ENCODE measurements at places on chromosomes 7 and 10.

DNA sequence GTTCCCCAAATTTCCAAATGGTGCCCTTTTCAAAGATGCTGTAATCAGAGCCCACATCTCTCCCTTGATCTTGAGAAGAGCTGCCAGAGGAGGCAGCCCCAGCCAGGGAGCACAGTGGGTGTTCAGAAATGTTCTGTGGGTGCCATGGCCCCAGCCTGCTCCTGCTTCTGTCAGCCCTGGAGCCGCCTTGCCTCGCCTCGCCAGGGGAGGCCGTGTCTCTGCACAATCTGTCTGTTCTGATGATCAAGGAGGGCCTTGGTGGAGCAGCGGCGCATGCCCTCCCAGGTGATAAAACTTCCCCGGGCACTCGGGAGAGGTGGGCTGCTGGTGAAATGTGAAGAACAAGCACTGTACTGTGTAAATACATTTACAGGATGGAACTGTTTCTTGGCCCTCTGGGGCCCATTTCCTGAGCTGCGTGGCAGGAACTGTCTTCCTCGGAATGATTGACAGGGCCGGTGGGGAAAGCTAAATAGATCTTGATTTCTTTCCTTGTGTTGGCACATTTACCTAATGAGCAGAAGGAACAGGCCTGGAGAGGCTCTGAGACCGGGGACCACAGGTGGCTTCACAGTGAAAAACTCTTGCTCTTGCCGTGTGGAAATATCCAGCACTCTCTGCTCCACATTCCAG lies 207.8 kb upstream of the PODXL start:
- no peak for DNase-seq

- no peak for DNase-seq
These were observed 448 bp upstream of the GOLGA7B start for GRCh38 chr10:97849103-97849686.

GRCh38 chr7:38846280-38846679 lies 62.7 kb downstream of the VPS41 start:
- DNase-seq: no peak

GRCh38 chr7:41581041-41581440 lies 121.8 kb downstream of the INHBA start:
- no peak for DNase-seq

DNA sequence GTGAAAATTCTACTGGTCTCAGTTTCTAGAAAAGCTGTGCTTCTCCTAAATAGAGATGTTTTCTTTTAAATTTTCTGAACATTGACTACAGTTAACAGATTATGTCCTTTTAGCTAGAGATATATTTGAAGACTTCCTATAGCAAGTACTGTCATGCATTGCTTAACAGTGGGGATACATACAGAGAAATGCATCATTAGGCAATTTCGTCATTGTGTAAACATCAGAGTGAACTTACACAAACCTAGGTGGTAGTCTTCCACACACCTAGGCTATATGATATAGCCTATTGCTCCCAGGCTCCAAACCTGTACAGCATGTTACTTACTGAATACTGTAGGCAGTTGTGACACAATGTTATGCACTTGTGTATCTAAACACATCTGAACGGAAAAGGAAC lies 28.5 kb downstream of the PIK3CG start:
- no peak for DNase-seq

- DNase-seq: no peak
These were observed 160.8 kb downstream of the ZNF438 start for GRCh38 chr10:30870896-30871295.

GRCh38 chr7:131188367-131189339 lies 139.0 kb upstream of the MKLN1 start:
- peak; percentile 69 for DNase-seq

GRCh38 chr10:64658528-64658927 lies 1137.3 kb downstream of the REEP3 start:
- DNase-seq: no peak

DNA sequence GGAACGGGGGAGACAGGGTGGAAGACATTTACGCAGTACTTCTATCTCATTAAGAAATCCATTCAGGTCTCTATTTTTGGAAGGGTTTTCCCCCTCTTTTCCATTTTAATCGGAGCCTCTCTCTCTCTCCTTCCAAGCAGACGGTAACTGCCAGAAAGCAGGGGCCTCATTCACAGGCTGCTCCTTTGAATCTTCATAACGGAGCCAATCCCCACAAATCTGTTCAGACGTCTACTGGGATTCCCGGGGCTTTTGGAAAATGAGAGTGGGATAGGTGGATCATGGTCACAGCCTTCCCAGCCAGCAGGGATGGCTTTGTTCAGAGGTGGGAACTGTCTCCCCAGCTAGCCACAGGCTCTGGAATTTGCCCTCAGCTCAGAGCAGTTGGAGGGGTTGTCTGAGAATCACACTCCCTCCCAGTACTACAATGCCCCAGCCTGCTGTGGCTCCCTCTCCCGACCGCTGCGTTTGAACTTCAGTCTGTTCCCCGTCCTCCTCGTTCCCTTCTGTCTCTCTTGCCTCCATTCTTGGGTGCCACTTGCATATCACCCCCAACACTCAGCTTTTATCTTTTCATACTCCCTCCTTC lies 413.6 kb downstream of the PLXNA4 start:
- no peak for DNase-seq

DNA sequence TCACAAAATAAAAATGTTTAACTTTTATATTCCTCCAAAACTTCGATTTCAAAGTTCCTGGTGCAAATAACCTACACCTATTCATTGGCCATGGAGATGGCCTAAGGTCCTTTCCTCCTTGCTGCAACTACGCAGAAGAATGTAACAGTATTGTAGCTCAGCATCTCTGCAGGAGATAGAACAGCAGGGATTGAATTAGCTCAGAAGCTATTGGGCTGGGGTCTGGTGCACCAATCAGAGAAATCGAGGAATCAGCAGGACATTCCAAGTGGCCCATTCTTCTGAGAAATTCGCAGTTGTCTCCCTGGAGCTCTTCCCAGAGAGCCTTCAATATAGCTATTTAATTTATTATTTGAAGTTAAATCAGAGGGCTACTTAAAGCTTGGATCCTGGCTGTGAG lies 560.6 kb downstream of the GATA3 start:
- DNase-seq: no peak

- DNase-seq: no peak
These were observed 137.2 kb downstream of the GRID1 start for GRCh38 chr10:86229376-86229775.

GRCh38 chr7:140857048-140857447 lies 67.7 kb downstream of the BRAF start:
- DNase-seq: no peak

DNA sequence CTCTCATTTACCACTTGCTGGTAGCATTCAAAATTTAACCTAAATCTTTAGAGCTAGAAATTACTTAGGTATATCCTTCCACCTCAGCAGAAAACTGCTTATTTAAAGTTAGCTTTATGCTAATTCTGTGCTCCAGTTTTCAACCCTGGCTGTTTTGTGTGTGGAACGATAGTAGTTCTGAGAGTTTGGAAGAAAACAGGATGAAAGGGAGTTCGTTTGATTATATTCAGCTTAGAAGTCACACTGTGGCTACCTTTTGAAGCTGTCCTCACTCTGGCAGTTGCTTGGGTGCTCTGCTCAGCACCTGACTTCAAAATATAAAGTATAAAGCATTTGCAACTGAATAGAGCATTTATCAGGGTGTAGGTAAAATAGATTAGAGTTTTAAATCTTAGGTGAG lies 2.6 kb upstream of the ASCC1 start:
- no peak for DNase-seq

DNA sequence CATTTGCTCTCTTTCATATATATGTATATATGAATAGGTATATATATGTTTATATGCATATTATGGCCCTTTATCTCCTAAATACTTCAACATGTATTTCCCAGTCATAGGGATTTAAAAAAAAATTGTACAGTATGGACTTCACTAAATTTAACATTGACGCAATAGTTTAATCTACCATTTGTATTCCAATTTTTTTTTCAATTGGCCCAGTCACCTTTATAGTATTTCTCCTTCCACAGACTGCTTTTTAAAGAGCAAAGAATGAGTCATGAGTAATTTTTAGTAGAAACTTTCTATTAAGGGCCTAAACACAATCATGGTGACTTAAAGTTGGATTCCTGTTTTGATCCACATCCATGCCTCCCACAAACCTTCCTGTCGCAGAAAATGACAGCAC lies 20.5 kb downstream of the CCSER2 start:
- DNase-seq: no peak

- DNase-seq: no peak
These were observed 3.2 kb upstream of the CLDN4 start for GRCh38 chr7:73827567-73828106.

DNA sequence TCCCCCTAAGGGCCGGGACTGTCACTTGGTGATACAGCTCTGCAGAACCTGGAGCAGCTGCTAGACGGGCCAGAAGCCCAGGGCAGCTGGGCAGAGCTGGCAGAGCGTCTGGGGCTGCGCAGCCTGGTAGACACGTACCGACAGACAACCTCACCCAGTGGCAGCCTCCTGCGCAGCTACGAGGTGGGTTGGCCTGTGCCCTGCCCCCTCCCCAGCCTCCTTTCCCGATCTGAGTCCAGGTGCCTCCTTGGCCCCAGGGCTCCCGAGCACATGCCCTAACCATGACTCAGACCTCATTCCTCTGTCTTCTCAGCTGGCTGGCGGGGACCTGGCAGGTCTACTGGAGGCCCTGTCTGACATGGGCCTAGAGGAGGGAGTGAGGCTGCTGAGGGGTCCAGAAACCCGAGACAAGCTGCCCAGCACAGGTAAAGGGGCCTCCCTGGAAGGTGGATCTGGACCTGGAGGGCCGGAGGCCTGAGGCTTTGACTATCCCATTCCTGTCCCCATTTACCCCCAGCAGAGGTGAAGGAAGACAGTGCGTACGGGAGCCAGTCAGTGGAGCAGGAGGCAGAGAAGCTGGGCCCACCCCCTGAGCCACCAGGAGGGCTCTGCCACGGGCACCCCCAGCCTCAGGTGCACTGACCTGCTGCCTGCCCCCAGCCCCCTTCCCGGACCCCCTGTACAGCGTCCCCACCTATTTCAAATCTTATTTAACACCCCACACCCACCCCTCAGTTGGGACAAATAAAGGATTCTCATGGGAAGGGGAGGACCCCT lies 6.4 kb downstream of the NFKB2 start:
- DNase-seq: no peak

DNA sequence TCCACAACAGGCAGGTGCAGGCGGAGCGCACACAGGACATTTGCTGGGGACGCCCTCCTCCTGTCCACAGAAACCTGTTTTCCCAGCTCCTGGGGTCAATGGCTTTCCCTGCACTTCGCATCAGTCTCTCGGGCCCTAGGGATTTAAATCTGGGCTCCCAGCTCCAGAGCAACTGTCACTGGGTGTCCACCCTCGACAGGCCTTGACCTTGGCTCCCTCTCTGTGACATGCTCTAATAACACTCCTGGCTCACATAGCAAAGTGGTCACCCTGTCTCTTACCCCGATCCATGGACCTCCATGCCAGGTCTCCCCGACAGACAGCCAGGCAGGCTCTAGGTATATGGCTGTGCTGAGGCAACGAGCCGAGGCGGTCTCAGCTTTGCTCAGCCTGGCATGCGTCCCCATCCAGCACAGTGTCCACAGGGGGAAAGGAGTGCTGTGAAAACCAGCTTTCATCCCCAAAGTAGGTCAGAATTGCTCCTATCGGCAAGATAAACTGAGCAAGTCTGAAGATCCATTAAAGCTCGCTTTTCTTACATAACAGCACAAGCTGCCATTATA lies 195.6 kb downstream of the TNS3 start:
- no peak for DNase-seq

GRCh38 chr10:48404646-48405045 lies 98.2 kb downstream of the MAPK8 start:
- no peak for DNase-seq

- DNase-seq: no peak
These were observed 333.6 kb upstream of the ZNF32 start for GRCh38 chr10:43982250-43982649.

GRCh38 chr7:145269418-145270161 lies 433.7 kb upstream of the TPK1 start:
- DNase-seq: no peak

DNA sequence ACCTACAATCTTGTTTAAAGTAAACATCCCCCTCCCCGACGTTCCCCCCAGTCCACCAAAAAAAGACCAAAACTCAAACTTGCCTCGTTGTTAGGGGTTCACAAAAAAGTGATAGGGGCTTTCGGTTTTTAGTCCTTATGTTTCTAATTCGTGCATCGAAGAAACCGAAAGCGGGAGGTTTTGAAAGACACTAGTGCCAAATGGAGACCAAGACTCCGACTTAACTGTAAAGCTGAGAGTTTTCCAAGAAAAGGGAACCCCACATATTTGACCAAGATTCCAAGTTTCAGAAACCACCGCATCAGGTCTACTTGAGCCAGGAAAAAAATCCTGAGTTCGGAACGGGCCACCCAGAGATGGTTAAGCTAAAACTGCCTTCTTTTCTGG lies 534 bp downstream of the PSMA2 start:
- DNase-seq: no peak

- no peak for DNase-seq
These were observed 121.8 kb downstream of the CAMK1D start for GRCh38 chr10:12471135-12471534.

DNA sequence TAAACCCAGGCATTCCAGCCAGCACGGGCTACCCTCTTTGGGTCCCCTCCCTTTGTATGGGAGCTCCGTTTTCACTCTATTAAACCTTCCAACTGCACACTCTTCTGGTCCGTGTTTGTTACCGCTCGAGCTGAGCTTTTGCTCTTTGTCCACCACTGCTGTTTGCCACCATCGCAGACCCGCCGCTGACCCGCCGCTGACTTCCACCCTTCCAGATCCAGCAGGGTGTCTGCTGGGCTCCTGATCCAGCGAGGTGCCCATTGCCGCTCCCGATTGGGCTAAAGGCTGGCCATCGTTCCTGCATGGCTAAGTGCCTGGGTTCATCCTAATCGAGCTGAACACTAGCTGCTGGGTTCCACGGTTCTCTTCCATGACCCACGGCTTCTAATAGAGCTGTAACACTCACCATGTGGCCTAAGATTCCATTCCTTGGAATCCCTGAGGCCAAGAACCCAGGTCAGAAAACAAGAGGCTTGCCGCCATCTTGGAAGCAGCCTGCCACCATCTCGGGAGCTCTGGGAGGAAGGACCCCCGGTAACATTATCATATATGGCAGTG lies 14.5 kb downstream of the ZNF277 start:
- no peak for DNase-seq

DNA sequence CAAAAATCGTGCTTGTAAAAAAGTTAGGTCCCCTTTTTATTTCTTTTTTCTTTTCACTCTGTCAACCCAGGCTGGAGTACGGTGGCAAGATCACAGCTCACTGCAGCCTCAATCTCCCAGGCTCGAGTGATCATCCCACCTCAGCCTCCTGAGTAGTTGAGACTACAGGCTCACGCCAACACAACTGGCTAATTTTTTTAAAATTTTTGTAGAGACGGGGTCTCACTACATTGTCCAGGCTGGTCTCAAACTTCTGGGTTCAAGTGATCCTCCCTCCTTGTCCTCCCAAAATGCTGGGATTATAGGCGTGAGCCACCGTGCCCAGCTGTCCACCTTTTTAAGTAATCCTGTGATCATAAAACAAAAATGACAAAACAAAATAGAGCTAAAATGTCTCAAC lies 19.4 kb upstream of the ARHGAP12 start:
- no peak for DNase-seq
